ENCODE measurements at places on chromosomes 1 and 21. TPM values are rescaled to one million over a fixed set of nuclear protein-coding genes. Genes with fewer than 3 reads are reported as not detected.

BTBD8 gene
- total RNA-seq: 7.7 TPM

KCNJ9 gene
- not detected for total RNA-seq

GRCh38 chr21:27425172-27425571, 458.3 kb upstream of the ADAMTS5 start:
- peak overlapping the region; percentile 20 for H3K27ac ChIP-seq
- H3K27me3 ChIP-seq: no peaks in the 10 kb centered on the region
- H3K4me1 ChIP-seq: peaks cover 3% of the 10 kb centered on the region
- no peak for DNase-seq
- no peaks in the 10 kb centered on the region for H3K36me3 ChIP-seq

- H3K27me3 ChIP-seq: no peaks in the 10 kb centered on the region
- H3K4me3 ChIP-seq: no peak overlapping the region
- no peak for DNase-seq
These were observed 38.4 kb downstream of the AHCTF1 start for GRCh38 chr1:246893191-246893939.

GRCh38 chr1:161390559-161390858, 22.8 kb upstream of the CFAP126 start:
- peaks cover 4% of the 10 kb centered on the region for H3K4me1 ChIP-seq
- H3K36me3 ChIP-seq: no peaks in the 10 kb centered on the region
- H3K27me3 ChIP-seq: no peaks in the 10 kb centered on the region
- DNase-seq: no peak
- H3K4me3 ChIP-seq: peak overlapping the region; percentile 94
